ENCODE measurements at places on chromosomes 3 and 15.
A peak's percentile ranks its signal among the peaks of the same experiment; 100 is the strongest.

DNA sequence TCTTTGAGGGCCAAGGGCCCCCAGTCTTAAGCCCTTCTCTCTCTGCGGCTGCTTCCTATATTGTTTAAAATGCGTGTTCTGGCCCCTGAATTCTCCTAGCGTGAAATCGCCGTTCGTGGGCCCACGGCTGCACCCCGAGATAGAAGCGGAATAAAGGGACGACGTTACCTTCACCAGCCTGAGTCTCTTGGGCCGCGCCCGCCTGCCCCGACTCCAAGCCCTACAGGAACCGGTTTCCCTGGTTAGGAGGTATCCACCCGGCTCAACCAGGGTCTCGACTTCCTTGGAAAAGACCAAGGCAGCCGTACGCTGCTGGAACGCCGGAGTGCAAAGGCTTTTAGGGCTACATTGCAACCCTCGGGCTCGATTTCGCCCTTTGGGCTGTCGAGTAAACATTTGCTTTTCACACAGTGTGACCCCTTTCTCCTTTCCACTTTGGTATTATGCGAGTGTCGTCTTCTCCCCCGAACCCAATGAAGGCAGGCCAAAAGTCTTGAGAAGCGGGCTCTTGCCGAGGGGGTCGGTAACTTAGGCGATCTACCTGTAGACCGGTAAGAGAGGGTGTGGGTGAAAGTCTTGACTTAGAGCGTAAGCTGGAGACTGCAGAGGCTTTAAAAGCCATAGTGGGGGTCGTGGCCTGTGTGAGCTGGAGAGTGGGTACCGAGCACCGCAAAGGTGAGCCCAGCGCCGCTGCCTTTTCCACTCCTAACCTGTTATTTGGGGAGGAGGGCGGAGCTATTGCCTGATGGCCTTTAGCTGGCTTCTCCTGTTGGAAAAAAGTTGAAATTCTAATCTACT is 2.0 kb downstream of the TRIM71 start:
- DNase-seq: no peak

DNA sequence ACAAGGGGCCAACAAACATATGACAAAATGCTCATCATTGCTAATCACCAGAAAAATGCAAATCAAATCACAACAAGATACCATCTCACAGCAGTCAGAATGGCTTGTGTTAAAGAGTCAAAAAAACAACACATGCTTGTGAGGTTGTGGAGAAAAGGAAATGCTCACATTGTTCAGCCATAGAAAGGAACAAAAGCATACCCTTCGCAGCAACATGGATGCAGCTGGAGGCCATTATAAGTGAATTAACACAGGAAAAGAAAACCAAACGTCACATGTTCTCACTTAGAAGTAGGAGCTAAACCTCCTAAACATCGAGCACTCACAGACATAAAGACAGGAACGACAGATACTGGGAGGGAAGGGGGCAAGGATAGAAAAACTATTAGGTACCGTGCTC is 678.4 kb upstream of the GRM7 start:
- DNase-seq: no peak

DNA sequence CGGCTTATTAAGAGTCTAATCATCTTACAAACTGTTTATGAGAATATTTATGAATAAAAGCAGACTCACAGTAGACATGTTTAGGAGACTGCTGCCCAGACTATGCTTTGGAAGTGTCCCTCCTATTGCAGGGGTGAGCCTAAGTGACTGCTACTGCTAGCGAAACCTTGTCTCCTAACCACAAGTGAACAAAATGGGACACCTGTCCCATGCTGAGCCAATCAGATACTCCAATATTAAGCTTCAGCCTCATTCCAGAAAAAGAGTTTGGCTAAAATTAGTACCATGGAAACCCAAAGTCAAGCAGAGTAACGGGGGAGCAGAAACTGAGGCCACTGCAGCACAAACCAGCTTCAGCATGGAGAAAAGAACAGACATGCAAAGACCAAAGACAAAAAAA is 4.6 kb downstream of the DENND6A start:
- DNase-seq: no peak

DNA sequence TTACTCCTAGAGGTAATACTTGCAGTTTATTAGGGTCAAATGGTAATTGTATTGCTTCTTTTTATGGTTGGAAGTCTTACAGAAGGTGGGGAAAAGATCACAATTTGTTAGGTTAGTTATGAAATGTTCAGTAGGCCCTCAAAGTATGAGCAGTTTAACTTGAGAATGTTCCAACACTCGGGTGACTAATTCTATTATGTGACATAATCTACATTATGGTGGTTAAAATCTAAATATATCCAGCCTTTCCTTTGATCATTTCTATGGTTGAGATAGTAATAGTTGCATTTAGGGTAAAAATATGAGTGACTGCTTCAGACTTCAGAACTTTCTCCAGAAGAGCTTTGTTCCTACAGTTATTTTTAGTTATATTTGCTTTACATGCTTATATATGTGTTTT is 19.6 kb upstream of the FBXO22 start:
- DNase-seq: no peak

GRCh38 chr15:88401251-88401995 is 65.8 kb downstream of the MRPL46 start:
- DNase-seq: no peak

DNA sequence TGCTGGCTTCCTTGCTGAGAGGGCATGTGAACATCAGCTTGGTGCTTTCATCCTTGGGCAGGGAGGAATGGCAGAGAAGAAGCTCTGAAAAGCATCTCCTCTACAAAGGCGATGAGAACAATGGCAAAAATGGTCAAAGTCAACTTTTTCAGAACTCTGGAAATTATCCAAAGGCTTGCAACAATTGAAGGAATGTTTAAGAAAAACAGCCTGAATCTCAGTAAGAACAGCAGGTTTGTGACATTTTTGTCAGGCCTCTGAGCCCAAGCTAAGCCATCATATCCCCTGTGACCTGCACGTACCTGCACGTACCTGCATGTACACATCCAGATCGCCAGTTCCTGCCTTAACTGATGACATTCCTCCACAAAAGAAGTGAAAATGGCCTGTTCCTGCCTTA is 51.8 kb downstream of the ONECUT1 start:
- no peak for DNase-seq

DNA sequence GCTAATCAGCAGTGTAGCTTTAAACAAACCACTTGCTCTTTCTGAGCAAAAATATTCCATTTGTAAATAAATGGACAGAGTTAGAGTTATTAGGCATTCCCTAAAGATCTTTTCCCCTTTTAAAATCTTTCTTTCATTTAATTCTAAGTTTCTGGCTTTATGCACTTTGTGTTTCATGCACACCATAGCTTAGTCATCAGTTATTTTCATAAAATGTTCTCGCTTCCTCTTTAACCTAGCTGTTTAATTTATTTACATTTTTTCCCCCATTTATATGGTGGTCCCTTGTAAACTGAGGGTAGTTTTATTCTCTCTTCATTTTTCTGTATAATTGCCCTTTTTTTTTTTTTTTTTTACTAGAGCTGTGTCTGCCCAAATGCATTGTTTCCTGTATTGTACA is 315.0 kb upstream of the LRRFIP2 start:
- no peak for DNase-seq

DNA sequence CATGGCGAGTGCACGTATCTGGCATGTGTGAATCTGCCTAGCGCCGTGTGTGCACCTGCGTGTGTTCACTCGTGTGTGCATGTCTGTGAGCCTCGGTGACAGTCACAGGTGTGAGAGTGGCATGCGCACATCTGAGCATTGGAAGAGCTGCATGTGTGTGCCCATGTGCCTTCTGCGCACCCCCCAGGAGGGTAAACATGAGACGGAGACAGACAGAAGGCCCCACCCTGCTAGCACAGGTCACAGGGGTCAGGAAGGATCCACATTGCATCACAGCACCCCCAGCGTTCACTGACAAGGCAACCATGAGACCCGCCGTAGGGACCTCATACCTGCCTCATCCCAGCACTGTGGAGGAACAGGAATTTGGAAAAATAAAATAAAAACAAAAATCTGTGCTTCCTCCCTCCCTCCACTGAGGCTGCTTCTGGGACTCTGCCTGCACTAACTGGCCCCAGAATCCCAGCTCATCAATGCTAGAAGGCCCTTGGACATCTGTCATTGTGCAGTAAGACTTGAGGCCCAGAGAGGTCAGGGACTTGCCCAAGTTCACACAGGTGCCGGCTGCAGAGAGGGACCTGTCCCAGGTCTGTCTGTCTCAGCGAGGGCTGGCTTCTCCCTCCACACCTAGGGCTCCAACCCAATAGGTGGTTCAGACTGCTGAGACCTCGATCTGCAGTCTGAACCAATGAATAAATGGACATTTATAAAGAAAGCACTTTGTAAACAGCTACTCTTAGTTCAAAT is 37.4 kb downstream of the RPN1 start:
- no peak for DNase-seq

DNA sequence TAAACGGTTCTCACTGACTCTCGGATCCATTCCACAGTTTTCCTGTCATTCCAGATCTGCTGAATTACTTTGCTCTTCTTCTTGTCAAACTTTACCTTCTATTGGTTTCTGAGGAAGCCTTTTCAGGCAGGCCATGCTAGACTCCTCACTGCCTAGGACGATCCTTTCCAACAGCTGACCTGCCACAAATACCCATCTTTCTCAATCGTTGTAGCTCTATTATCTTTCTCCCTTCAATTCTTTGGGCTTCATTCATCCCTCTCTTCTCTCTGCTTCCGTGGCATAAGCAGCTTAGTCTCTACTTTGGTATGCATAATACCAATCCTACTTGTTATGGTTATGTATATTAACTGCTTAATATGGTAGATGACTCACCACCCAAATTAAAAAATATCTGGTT is 421.8 kb downstream of the NLGN1 start:
- DNase-seq: no peak

GRCh38 chr3:114213627-114214541 is 23.5 kb downstream of the ZNF80 start:
- DNase-seq: peak; percentile 77

DNA sequence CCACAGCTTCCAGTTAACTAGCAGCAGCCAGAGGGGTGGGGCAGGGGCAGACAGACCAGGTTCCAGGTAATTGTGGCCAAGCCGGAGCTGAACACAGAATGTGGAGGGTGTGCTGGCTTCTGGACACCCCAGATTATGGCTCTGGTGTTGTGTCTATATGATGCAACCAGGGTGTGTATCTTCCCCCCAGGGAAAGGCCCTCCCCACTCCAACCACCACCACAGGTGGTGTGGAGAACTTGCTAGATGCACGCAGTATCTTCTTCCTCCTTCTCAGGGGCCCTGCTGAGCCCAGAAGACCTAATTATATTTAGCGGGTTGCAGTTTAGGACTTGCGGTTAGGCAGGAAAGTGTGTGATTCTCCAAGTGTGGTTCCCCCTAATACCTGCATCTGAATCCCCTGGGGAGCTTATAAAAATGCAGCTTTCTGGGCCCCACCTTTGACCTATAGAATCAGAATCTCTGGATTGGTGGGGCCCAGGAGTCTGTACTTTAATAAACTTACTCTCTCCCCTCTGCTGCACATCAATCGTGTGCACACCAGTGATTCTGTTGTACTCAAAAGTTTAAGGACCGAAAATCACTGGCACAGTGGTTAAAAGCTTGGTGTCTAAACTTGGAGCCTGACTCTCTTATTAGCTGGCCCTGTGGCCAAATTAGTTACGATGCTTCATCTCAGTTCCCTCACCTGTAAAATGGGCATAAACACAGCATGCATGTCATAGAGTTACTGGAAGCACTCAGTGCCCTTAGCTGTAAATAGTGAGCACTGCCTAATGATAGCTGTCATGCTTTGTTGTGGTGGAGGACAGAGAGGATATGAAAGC is 379.1 kb upstream of the PROK2 start:
- no peak for DNase-seq

- DNase-seq: no peak
Observed at GRCh38 chr3:149368674-149369497, 8.6 kb downstream of the TM4SF1 start.

GRCh38 chr3:193814166-193814892 is 221.3 kb downstream of the OPA1 start:
- DNase-seq: no peak

DNA sequence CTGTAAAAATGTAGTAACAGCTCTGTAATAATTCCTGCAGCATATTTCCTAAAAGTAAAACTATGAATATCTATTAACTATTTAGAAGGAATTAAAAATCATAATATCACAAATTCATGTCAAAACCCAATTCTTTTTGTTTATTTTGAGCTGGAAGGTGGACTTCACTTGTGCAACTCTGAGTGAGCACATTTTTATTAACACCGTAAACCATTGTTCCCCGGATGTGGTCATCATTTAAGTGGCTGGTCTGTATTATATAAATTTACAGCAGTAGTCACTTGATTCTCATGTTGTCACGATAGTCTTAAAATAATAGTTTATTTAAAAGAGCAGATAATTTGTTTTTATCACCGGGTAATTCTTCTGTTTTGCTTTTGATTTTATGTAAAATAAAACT is 43.0 kb upstream of the UTS2B start:
- no peak for DNase-seq

DNA sequence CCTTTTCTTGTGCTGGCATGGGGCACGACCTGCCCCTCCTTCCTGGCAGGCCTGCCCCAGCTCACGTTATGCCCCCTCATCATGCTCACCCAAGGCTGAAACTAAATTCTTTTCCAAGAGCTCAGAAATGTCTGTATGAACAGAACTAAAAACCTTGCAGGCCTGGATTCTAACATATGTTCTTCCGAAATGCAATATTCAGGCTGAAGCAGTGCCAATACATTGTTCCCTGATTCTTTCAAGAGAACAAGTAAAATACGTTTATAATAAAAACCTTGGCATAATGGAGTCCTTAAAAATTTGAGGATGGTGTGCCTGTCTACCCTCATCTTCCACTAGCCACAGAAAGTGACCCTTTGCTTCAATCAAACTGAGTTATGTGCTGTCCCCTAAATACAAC is 48.5 kb upstream of the ICE2 start:
- no peak for DNase-seq

DNA sequence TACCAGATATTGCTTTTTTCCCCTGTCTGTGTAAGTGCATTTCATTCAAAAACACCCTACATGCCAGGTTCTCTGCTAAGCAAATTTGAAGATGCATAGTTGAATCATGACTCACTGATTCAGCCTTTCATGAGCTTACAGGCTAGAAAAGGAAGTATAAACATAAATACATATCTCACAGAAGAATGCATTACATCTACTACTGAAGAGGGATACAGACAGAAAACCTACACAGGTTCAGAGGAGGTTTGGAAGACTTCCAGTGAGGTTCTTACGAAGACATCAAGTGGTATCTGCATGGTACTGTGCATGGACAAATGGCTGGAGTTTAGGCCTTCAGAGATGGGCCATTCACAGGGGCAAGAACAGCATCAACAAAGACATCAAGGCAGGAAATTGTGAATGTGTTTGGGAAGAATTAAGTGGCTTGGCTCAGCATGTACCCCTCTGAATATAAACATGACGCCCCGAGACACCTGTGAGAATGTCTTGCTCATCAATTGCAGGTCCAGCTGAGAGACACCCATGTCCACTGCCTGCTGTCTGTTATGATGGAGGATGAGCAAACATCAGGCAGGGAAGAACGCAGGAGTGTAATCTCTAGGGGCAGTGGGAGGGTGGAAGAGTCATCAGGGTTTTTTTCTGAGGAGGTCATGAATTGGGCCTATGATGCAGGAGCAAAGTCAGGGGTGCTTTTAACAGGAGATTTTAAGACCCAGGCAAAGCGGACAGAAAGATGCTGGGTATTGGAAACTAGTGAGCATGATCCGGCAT is 105.1 kb upstream of the GALNT15 start:
- DNase-seq: no peak

- no peak for DNase-seq
Observed at GRCh38 chr3:157495846-157496245, 7.4 kb downstream of the VEPH1 start.

- no peak for DNase-seq
Observed at GRCh38 chr3:186187401-186188275, 78.7 kb upstream of the ETV5 start.

GRCh38 chr15:68227643-68228142 is 1.8 kb downstream of the CLN6 start:
- no peak for DNase-seq

GRCh38 chr3:49616061-49616460 is 58.1 kb upstream of the APEH start:
- DNase-seq: no peak

All from activated naive CD4-positive, alpha-beta T cell treated with Interleukin-2 at 50 U/mL for 16 hours (primary cell).